Bronchus fibroblast of lung (primary cell): ENCODE measurements at places on chromosomes 6 and 20. TPM values are rescaled to one million over a fixed set of nuclear protein-coding genes. Genes with fewer than 3 reads are reported as not detected.

HLA-A gene
- 133 and 140 TPM in 2 replicates for total RNA-seq

RNF144B gene
- 1.3 and 1.5 TPM in 2 replicates for total RNA-seq

PBOV1 gene
- not detected in 2 replicates for total RNA-seq

GGT7 gene
- total RNA-seq: 7.1 and 9.6 TPM in 2 replicates

PROCR gene
- 32.9 and 34.0 TPM in 2 replicates for total RNA-seq

ZBP1 gene
- not detected in 2 replicates for total RNA-seq

GPX5 gene
- not detected in 2 replicates for total RNA-seq

CRNKL1 gene
- total RNA-seq: 11.9 and 16.1 TPM in 2 replicates

TDP2 gene
- total RNA-seq: 17.7 and 19.0 TPM in 2 replicates
